ENCODE measurements at places on chromosomes 12 and 14.

DNA sequence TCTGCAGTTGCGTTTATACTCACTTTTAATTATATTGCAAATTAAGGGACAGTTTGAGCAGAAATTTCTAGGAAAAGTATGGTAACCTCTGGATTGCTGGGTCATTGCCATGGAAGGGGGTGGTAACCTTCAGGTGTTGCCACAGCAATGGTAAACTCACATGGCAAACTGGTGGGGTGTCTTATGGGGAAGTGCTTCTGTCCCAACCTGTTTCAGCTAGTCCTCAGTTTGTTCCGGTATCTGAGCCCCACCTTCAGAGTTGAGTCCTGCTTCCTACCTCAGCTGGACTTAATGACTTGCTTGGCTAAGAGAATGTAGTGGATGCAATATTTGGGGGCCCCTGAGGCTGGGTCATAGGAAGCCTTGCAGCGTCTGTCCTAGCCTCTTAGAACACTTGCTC, 7.3 kb upstream of the CLMN start:
- DNase-seq, result no peak

GRCh38 chr12:116423094-116423493, 136.1 kb upstream of the MAP1LC3B2 start:
- DNase-seq, result peak; percentile 86

DNA sequence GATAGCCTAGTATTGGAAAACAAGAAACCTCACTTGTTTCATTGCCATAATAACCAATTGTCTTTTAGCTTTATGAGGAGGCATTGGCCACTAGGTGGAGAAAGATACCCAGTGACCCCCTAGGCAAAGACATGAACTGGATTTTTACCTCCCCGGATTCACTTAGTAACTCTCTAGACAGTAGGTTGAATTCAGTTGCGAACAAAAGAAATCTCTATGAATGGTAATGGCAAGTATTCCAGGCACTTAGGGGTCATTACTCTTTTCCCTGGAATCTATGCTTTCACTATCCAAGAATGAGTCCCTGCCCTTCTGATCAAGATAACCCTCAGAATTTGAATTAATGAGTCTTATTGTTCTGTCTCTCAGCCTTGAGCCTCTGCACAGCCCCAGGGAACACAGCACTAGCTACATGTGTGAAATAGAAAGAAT, 29.5 kb upstream of the RHOJ start:
- DNase-seq, result peak; percentile 64

DNA sequence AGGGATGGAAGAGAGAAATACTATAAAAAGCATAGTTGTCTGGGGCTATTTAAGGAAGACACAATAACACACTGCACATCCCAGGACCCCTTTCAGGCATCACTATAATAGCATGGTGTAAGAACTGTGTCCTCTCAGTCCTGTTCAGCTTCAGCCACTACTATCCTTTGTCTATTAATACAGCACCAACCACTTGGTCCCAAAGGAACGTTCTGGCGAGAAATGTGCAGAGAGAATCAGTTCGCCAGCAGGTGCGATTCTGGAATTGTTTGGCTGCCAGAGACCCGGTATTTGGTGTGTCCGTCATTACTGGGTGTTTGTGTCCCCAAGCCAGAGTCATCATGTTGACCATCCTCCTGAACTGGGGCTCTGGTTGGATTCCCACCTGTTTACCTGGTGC, 52.7 kb downstream of the BICD1 start:
- no peak for DNase-seq

DNA sequence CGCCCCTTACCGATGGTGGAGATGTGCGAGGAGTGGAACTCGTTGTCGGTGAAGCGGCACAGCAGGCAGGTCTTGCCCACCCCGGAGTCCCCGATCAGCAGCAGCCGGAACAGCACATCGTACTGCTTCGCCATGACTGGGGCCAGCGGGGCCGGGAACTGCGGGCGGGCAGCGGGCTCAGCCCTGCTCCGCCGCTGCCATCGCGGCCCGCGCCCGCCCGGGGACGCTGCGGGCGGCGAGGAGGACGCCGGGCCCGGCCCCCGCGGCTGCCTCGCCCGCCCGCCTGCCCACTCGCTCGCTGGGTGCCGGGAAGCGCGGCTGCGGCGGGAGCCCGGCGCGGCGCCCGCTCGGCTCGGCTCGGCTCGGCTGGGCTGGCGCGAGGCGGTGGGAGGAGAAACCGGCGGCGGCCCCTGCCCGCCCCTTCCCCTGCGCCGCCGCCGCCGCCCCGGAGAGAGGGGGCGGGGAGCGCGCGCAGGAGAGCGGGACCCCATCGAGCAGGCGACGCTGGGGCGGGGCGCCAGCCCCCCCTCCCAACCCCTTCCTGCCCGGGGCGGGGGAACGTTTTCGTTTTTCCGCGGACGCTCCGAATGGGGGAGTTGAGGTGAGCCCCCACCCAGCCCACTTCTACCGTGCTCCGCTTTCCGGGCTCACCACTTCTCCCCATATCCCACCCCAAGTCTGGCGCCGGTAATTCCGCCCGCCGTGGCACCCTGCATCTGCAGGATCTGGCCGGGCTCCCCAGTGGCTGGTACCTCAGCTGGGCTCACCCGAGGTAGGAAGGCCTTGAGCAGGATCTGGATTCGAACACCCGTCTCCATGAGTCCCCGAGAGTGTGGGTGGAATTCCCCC, at the start of gene RAB15:
Gene RAB15, minus strand, starts transcription at position 394 of the 849 bp plus-strand sequence. Its CDS starts 260 bp downstream, at position 134.
- DNase-seq, result peak; percentile 31

GRCh38 chr12:20629414-20630156, 65.5 kb upstream of the SLCO1C1 start:
- peak; percentile 17 for DNase-seq

DNA sequence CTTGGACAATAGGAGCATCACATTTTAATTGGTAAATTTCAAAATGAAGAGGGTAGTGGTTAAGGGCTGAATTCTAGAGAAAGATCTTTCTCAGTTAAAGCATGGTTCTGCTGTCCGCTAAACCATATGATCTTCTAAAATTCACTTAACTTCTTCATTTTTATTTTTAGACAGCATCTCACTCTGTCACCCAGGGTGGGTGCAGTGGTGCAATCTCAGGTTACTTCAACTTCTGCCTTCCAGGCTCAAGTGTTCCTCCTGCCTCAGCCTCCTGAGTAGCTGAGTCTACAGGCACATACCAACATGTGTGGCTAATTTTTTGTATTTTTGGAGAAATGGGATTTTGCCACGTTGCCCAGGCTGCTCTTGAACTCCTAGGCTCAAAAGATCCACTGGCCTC, 226.7 kb upstream of the ABCD2 start:
- DNase-seq, result no peak

- peak; percentile 82 for DNase-seq
Measured at GRCh38 chr12:88553941-88554658, 26.2 kb downstream of the KITLG start.

- DNase-seq, result peak; percentile 70
Measured at GRCh38 chr12:57864442-57865083, 18.0 kb upstream of the CTDSP2 start.

DNA sequence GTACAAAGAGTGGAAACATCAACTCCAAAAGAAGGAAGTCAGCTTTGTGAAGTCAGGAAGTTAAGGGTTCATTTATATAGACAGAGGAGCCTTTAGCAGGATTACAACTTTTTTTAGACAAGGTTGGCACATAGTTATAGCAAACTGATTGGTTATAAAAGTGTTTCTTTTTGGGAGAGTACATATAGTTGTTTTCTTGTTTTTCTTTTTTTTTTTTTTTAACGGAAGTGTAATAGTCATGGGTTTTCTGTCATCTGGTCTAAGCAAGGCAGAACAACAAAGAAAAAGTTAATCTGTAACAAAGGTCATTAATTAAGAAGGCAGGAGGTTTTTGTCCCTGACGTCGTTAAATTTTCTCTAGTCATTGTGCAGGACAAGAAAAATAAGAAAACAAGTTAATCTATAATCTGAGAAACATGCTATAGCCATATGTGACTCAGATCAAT, 13.0 kb upstream of the MFAP5 start:
- no peak for DNase-seq

DNA sequence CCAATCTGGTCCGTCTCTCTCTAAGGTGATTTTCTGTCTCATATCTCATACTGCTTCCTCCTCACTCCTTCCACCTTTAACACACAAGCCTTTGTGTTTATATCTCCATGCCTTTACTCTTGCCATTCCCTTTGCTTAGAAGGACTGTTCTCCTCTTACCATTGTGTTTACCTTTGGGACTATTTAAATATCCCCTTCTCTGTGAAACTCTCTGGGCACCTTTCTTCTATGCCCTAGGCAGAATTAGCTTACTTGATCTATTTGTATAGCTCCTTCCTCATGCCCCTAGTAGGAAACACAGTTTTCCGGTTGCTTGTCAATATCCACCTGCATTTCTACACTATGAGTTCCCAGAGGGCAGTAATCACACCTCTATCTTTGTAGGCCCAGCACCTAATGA, 3.9 kb upstream of the AMHR2 start:
- no peak for DNase-seq

GRCh38 chr12:68122236-68122920, 37.2 kb downstream of the IFNG start:
- DNase-seq, result peak; percentile 16

DNA sequence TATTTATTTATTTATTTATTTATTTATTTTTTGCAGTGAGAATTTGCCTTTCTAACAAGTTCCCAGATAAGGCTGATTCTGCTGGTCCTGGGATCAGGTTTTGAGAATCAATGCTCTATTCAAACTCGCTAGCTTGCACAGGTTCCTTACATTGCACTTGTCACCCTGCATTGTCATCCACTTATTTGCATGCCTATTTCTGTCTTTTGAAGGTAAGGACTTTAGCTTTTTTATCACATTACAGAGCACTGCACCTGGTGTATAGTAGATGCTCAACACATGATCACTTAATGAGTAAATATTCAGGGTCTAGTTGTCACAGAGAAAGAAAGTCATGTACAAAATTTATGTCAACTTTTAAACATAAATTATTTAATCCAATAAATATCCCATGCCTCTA, 219.7 kb upstream of the BTG1 start:
- DNase-seq, result no peak

DNA sequence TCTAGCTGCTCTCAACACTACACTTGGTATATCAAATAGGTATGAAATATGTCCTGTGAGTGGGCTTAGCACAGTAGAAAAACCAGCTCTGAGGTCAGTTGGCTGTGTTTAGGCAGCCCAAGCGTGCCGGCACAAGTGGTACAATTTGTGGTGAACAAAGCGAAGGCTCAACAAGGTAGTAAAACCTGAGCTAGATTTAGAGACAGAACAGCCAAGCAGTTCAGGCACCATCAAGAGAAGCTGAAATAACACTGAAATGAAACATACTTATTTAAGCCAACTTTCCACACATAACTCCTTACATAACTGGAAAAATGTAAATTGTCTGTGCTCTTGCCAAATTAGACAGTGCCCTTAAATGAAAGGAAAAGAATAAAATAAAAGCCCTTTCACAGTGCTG, 596.8 kb upstream of the FBXO33 start:
- DNase-seq, result no peak

GRCh38 chr14:60346706-60347105, 97.7 kb downstream of the PPM1A start:
- DNase-seq, result no peak

GRCh38 chr14:22588526-22589095, 413 bp downstream of the DAD1 start:
- DNase-seq, result no peak

DNA sequence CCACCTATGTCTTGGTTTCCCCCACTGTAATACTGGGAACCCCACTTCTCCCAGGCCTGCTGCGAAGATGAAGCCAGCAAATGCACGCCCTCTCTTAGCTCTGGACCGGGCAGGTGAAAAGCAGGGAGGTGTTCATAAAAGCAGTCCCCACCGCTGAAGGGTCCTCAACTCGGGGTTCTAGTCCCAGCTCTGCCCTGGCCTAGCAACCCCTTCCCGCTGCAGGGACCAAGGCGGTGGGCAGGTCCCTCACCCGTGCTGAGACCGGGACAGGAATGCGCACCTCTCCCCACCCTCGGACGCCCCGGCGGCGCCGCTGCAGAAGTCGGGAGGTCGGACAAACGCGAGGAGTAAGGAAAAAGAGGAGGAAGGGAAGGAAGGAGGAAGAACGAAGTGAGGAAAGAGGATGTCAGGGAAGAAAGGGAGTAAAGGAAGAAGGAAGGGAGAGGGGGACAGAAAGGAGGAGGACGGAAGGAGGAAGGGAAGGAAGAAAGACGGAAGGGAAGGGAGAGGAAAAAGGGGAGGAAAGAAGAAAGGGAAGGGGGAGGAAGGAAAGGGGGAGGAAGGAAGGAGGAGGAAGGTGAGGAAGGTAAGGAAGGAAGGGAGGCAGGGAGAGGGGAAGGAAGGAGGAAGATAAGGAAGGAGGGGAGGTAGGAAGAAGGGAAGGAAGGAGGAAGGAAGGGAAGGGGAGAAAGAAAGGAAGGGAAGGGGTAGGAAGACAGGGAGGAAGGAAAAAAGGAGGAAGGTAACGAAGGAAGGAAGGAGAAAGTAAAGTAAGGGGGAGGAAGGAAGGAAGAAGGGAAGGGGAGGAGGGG, 701 bp downstream of the SPRING1 start:
- no peak for DNase-seq
